Stimulated activated CD4-positive, alpha-beta T cell treated with anti-CD3 and anti-CD28 coated beads, TNF-alpha, amount 100 ng/mL, for 1 hour (primary cell): ENCODE measurements at places on chromosomes 12 and 14.

DNA sequence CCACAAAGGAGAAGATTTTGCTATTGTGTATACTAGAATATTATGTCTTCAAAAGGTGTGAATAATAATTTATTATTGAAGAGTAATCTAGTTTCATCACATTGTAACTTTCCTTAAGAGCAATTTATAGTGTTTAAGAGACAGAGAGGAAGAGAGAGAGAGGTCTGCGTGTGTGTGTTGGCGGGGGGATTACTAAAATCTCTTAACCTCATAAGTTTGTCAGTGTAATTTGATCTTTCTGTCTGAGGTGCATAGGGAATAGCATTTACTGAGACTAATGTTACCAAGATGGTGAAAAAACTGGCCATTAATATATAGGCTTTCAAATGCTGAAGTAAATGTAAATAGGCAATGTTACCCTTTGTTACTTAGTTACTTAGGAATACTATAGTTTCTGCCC, 48.2 kb upstream of the BTG1 start:
- no peak for DNase-seq

GRCh38 chr12:639988-640387, 23.3 kb downstream of the NINJ2 start:
- no peak for DNase-seq

- no peak for DNase-seq
Measured at GRCh38 chr12:77352946-77353345, 287.6 kb upstream of the E2F7 start.

DNA sequence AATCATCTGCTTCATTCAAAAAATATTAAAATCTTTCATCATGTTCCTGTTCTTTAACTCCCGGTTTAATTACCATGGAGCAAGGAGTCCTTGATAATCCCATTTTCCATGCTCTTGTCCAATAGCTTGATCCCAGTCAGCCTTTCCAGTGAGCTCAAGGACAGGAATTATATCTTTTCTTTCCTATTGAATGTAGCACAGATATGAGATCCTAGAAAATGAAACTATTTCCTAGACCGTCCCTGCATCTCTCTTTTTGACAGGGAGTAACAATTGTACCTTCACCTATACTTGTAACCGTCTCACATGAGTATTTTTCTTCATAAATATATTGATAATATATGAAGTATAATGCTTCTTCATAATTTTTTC, 35.6 kb downstream of the PIK3C2G start:
- no peak for DNase-seq

- no peak for DNase-seq
Measured at GRCh38 chr12:46071335-46071734, 81.0 kb upstream of the SCAF11 start.

GRCh38 chr12:126191031-126191891, 1126.0 kb downstream of the AACS start:
- no peak for DNase-seq

DNA sequence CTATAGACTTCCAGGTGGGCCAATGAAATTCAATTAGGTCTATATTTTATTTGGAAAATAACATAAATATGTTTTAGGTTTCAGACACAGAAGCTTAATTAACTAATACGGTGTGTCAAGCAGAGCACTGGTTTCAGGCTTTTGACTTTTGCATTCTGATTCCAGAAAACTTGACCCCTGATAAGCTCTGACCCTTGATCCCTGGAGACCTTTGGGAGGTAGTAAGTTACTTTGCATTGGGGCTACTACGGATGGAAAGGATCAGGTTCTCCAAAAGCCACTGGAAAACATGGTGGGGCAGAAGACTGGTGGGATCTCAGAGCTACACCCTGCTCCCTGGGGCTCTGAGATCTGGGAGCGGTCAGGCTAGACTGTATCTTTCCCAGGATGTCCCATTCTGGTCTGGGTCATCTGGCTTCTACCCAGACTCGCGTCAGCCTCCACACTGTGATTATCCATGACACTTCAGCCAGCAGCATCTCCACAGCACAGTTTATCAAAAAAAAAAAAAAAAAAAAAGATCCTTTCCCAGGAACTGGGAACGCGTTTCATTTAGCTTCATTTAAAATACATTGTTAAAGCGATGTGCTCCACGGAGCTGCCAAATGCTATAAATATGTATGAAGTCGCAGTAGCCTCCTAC, 17.8 kb upstream of the EMP1 start:
- DNase-seq = no peak

GRCh38 chr14:93729993-93730392, 58.3 kb downstream of the PRIMA1 start:
- no peak for DNase-seq

DNA sequence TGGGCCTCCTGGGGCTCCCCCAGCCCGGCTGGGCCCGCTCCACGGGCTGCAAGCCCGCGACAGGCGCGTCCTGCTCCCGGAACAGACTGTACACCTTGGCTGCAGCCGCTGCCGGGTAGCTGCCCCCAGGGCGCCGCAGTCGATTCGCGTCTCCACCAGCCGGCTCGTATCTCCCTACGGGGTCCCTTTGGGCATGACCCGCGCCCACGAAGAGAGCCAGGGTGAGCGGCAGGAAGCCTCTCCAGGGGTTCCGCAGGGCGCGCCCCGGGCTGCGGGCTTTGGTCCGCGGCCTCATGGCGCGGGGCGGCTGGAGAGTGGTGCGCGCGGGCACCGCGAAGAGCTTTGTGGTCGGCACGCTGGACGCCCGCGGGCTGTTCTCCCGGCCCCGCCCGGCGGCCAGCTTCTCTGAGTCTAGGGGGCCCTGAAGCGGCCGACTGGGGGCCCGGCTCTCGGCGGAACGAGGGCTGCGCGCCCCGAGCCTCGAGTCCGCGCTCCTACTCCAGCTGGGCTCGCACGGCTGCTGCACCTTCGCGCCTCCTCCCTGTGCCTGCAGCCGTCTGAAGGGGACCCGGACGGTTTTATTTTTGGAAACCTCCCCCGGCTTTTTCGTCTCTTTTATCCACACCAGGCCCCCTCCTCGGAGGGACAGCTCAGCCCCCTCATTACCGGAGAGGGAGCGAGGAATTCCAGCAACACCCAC, at the start of gene LTBP2:
Gene LTBP2, minus strand, starts transcription at position 588 of the 700 bp plus-strand sequence. Its CDS starts 293 bp downstream, at position 295.
- DNase-seq = no peak

DNA sequence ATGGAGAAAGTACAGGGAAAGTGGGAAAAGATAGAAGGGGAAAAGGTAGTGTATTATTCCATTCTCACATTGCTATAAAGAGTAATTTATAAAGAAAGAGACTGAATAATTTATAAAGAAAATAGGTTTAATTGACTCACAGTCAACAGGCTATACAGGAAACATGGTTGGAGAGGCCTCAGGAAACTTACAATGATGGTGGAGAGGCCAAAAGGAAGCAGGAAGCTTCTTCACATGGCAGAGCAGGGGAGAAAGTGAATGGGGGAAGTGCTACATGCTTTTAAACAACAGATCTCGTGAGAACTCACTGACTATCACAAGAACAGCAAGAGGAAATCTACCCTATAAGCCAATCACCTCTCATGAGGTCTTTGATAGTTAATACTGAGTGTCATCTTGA, 725.0 kb upstream of the FLRT2 start:
- no peak for DNase-seq

DNA sequence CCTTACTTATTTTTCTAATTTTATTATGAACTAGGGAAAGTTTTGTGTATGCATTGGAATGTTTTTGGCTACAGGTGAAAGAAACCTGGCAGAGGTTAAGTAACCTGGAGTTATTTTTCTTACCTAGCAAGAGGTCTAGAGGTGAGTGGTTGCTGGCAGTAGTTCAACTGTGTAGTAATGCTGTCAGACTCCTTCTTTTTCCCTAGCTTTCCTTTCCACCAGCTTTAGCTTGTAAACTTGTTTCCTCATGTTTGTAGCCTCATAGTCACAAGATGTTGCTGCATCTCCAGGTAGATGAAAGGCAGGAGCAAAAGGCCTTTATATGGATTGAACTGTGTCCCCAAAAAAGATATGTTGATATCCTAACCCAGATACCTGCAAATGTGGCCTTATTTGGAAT, 105.1 kb upstream of the AMIGO2 start:
- DNase-seq = no peak

DNA sequence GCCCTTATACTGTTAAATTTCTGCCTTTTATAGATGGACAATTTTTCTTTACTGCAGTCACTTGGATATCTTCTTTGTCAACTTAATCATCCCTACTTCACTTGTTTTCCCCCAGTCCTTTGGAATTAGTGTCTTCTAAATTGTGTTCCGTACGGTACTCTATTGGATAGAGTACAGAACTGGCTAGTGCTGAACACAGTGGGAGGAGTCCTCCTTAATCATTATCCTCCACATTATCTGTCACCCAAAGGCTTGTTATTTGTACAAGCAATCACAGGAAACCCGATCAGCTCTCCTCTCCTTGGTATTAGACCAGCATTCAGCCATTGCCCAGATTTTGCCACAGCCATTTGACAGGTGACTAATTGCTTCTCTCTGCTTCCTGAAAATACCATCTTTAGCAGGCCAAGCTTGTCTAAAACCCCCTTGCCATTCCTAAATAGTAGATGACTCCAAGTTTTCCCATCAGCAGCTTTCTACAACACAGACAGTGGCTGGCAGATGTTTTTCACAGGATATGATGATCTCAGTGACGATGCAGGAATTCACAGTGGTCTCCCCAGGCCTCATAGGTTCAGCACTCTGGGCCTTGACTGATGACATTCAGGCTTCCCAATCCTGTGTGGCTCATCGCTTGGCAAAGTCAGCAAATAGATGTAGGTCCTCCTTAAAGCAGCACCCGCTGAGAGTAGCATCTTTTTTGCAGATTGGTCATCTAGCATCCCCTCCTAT, 216.0 kb upstream of the RGS6 start:
- DNase-seq = no peak

DNA sequence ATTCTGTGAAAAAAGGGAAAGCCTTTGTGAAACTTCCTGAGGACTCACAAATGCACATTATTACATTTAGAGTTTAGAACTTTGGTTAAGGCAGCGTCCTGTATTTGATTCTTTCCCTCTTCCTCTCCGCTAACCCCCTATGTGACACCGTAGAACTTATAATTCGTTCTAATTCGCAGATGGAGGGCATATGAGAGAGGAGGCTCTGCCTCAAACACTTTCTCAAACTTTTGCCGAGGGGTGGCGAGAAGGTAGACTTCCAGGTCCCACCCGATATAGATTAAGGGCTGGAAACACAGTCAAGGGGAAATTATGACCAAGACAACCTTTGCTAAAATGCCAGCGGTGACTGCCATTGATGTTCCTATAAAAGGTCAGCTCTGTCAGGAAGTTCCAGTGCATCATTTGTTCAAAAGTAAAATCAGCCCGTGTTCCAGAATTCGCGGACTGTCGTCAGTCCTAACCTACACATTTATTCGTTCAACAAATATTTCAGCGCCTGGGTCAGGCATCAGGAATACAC, 904 bp upstream of the PAPOLA start:
- no peak for DNase-seq

- DNase-seq = no peak
Measured at GRCh38 chr14:75286313-75286712, 7.7 kb downstream of the FOS start.

- no peak for DNase-seq
Measured at GRCh38 chr12:14373217-14373616, 7.7 kb downstream of the ATF7IP start.

GRCh38 chr12:3130057-3130830, 53.1 kb downstream of the TSPAN9 start:
- no peak for DNase-seq

DNA sequence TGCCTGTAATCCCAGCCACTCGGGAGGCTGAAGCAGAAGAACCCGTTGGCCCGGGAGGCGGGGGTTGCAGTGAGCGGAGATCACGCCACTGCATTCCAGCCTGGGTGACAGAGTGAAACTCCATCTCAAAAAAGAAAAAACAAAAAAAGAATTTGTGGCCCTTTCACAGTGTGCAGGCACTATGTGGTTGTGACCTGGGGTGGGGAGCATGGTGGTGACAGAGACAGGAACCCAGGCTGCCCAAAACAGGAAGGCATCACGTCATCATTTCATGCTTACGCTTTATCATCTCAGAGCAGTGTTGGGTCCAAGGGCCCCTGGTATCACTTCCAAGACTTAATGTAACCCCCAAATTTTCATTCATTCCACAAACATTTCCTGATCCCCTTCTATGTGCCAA, 175.7 kb upstream of the GSC start:
- no peak for DNase-seq

- no peak for DNase-seq
Measured at GRCh38 chr12:90290980-90291975, 582.6 kb upstream of the ATP2B1 start.
